CD4-positive, alpha-beta memory T cell (primary cell): ENCODE measurements at places on chromosomes 7 and 10.

DNA sequence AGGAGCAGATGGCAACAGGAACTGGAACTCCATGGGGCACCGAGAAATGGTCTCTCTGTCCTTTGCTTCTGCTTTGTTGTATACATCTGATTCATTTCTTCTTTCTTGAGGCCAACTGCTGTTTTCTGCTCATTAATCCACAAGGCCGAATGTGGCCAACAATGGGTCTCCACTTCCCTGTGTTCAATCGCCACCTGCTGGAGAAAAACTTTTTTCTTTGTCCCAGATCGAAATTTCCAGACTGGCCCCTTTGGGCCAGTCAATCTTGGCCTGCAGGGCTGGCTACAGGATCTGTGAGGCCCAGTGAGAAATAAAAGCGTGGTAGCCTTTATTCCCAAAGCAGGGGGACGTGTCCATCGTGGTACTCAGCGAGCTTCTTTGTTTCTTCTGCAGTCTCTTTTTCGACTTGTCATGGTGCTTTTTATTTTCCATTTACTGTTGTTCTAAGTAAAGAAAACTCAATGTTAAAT lies 58.8 kb downstream of the PARP12 start:
- no peaks in the 10 kb centered on the region for H3K36me3 ChIP-seq
- no peak overlapping the region for H3K27ac ChIP-seq
- peak; percentile 26 for DNase-seq
- H3K27me3 ChIP-seq, result no peaks in the 10 kb centered on the region

DNA sequence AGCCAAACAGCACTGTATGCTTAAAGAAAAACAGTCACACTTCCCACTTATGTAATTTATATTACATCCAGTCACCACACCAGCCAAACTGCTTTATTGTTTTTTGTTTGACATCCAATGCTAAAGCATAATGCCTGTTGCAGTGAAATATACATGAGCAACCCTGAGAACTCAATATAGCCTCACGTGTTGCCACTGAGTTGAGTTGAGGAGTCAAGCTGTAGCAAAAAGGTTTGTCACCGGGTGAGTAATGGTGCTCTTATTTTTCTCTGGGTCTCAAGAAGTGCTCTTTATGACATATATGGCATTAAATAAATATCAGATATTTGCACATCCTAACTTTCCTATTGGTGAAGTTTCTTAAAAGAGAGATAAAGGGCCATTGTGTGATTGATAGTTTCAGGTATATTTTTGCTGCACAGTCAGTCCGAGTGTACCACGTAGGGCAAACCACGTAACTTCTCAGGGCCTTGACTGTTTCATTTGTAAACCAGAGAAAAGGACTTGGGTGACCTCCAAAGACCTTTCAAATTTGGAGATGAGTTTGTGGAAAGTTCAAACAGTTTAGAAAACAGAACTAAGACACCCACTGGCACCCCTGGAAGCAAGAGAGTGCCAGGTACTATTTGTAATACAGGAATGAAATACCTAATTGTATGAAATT lies 168.5 kb downstream of the CFTR start:
- no peaks in the 10 kb centered on the region for H3K27me3 ChIP-seq
- H3K36me3 ChIP-seq, result no peaks in the 10 kb centered on the region
- H3K4me1 ChIP-seq, result no peaks in the 10 kb centered on the region
- no peak for DNase-seq
- no peak overlapping the region for H3K4me3 ChIP-seq
- H3K27ac ChIP-seq, result no peak overlapping the region

DNA sequence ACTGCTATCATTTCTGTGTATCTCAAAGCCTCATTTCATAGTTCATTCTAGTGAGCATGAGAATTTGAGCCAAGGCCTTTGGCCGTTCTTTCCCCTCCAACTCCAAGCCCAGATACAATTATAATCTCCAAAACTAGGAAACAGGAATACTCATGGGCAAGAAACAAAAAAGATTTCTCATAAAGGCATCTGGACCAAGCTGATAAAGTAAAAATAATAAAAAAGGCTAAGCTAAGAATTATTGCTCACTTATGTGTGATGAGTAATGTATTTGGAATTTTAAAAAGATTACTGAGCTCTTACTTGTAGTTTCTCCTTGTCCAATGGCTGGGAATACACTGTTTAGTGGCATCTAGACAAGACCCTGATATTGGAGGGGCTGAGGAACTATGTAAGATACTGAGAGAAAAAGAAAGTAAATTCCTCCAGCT lies 196.4 kb upstream of the POM121L12 start:
- no peak overlapping the region for H3K4me3 ChIP-seq
- DNase-seq, result no peak
- H3K36me3 ChIP-seq, result no peaks in the 10 kb centered on the region
- no peaks in the 10 kb centered on the region for H3K27me3 ChIP-seq
- H3K27ac ChIP-seq, result no peak overlapping the region

GRCh38 chr7:18320971-18321567 lies 174.5 kb upstream of the HDAC9 start:
- no peaks in the 10 kb centered on the region for H3K27me3 ChIP-seq
- DNase-seq, result peak; percentile 5
- H3K4me3 ChIP-seq, result no peak overlapping the region
- no peak overlapping the region for H3K27ac ChIP-seq
- no peaks in the 10 kb centered on the region for H3K36me3 ChIP-seq
- H3K4me1 ChIP-seq, result no peaks in the 10 kb centered on the region
